ENCODE measurements at places on chromosomes 11 and 22.
A peak's percentile ranks its signal among the peaks of the same experiment; 100 is the strongest.

- DNase-seq = peak; percentile 63
These were observed 449 bp upstream of the KREMEN1 start for GRCh38 chr22:29072193-29072978.

- DNase-seq = no peak
These were observed 412.3 kb downstream of the BRD1 start for GRCh38 chr22:49415151-49415951.

DNA sequence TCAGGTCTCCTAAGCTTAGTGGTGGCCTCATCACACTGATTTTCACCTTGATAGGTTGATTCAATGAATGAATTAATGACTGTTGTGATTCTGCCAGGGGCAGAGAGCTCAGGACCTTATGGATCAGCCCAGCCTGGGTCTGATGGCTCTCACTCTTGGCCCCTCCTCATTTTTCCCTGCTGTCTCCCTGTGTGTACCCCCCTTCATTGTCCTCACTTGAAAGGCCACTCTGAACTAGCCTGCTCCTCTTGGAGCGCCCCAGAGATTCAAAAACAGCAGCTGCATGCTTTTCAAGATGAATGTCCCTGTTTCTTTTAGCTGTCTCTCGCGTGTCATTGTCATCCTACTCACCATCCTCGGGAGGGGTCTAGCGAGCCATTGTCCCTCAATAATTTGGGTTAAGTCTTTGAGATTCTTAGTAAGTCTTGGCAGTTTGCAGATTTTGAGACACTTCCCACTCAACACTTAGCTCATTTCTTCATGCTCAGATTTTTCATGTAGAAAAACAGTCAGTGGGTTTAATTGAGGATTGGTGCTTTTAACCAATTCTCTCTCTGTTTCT lies 42.5 kb upstream of the MICAL2 start:
- no peak for DNase-seq

GRCh38 chr11:120985718-120986569 lies 38.0 kb upstream of the TBCEL start:
- DNase-seq = peak; percentile 39

GRCh38 chr11:35955636-35956035 lies 11.8 kb downstream of the LDLRAD3 start:
- DNase-seq = no peak

DNA sequence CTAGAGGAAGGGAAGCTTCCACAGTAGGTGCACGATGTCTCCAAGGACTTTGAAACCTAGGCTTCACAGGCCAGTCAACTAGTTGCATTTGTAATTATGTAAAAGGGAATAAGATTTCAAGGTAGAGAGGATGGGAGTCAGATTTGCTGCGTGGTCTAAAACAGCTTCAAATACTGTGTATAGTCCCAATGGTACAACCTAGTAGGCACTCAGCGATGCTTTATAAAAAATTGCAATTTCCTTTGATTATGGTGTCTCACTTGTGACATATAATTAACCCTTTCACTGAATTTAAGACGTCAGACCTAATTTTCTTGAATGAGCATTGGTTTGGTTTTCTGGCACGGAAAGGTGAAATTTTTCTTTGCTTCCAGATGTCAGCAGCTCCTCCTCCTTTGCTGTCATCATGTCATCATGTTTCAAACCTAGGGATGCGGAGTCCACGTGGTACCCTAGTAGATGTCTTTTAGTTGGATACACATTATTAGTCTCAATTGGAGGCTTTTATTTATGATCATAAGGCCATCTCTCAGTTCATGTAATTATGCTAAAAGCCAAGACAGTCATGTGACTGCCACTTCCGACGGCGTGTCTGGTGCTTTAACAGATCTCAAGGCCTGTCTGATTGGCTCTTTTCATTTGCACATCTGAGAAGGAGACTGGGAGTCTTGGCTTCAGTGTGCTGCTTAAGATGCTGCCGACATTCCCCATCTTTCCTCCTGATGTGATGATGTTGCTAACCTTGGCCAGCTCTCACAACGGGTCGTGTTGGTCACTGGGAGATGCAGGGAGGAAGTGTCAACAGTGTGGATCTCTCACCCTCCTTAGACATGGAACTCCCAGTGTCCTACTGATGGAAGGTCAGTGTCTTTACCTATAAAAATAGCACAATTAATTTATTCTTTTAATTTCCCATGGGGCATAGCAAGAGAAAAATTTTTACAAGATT lies 134.0 kb downstream of the HIPK3 start:
- no peak for DNase-seq

DNA sequence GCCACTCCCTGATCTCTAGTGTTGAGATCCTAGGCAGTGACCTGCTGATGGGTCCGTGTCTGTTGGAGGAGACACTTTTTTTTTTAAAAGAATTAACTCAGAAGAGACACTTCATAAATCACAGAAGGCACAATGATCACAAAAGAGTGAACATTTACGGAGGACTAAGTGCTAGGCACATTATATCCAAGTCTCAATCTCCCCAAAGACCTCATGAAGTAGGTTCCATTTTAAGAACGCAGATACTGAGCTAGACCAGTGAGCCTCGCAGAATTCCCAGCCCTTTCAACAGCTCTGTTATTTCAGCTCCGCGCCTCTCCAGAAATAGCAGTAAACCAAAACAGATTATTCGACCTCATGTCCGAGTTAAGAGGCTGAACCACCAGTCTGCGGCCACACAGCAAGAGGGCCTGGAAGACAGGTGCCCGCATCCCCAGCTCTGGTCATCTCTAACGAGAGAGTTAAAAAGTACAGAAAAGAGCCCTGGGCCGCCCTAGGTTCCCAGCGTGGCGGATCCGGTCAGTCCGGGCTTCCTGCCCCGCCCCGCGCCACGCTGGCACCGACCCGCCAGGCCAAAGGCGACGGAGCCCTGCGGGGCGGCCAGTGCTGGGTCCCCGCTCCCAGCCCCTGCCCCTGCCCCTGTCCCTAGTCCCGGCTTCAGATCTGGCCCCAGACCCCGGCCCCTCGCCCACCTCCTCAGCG lies 612 bp downstream of the XBP1 start:
- DNase-seq = no peak

DNA sequence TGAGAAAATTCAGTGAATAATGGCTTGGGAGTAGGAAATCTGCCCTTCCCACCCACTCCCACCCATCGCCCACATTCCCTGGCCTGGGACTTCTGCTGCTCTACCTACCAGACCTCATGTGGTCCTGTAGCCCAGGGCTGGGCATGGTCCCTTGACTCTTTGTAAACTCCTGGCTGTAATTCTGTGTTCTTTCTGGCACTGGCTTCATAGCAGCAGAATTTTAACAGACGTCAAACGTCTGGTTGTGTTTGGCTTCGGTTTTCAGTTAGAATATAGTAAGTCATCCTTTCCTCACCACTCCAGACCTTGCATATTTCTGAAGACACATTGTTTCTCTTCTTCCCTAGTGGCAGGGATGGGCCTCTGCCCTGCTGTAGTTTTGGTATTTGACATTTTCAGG lies 210.6 kb downstream of the CSNK2A3 start:
- no peak for DNase-seq

- peak; percentile 51 for DNase-seq
These were observed 497.2 kb downstream of the BUD13 start for GRCh38 chr11:116275635-116276034.

- peak; percentile 28 for DNase-seq
These were observed 15.8 kb downstream of the NAV2 start for GRCh38 chr11:19728436-19728835.

- DNase-seq = no peak
These were observed 14.8 kb upstream of the RASD2 start for GRCh38 chr22:35525687-35526332.

GRCh38 chr11:61815790-61816735 lies 740 bp downstream of the FADS1 start:
- peak; percentile 35 for DNase-seq

GRCh38 chr11:43503417-43503816 lies 144.7 kb downstream of the TTC17 start:
- DNase-seq = peak; percentile 5

- DNase-seq = no peak
These were observed 122.4 kb downstream of the MN1 start for GRCh38 chr22:27679176-27679575.

DNA sequence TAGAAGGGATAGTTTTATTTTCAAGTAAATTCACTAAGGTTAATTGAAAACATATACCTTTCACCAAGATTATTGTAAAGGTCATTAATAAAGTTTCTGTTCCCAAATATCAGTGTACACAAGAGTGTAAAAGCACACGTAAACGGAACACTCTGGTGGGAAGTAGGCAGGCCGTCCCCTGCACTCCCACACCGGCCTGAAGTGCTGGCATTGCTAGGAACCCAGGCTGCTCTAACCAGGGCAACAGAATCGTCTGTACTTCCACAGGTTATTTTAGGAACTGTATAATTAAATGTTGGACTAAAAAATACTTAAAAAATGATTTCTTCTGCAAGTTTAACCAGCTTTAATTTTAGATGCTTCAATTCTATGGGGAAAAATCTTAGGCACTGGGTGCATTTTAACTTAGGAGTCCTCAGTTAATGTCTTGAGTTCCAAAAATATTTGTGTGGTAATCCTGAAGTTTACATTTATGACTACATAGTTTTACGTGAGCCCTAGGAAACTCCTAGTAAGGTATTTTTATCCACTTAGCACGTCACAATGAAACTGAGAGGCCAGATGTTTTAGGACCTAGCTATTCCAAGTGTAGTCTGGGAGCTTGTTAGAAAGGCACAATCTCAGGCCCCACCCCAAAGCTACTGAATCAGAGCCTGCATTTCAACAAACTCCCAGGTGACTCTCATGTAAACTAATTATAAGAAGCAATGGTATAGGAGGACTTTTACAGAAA lies 31.2 kb downstream of the KMT5B start:
- DNase-seq = no peak

GRCh38 chr11:118928870-118929500 lies 3.3 kb upstream of the BCL9L start:
- no peak for DNase-seq

DNA sequence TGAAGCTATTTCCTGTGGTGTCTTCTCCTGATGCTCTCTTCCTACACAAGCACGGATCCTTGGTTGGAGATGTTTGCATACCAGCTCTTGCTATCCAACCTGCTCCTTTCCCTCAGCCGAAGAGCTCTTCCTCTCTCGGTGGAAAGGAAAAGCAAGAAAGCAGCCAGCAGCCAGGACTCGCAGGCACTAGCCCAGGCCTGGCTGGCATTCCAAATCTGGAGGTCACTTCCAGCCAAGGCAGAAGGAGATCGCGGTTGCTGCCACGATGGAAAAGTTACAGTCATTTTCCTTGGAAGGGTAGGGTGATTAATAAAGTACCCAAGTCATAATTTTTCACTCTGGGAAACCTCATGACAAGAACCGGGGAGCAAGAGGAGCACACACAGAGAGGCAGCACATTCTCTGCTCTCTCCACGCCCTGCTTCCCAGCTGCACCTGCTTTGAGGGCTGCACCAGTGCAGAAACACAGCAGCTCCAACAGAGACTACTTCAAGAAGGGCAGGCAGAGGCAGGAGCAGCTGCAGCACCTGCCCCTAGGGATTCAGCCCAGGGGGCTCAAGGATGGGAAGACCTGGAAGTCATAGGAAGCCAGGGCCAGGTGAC lies 399.3 kb downstream of the CADM1 start:
- DNase-seq = no peak

DNA sequence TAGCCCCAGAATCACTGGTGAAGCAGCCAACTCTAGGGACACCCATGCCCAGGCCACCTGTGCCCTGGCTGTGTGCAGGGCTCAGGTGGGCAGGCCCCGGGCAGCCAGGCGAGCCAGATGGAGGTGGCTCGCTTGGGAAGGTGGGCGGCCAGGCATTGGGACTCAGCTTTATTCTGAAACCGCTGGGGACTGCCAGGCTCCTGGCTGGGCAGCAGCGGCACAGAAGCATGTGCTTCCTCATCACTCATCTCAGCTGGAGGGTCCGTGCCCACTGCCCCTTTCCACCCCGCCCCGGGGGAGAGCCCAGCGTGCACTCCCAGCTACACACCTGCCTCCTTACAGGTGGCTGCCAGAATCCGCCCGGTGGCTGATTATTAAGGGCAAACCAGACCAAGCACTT lies 27.1 kb upstream of the SLC22A12 start:
- no peak for DNase-seq

- no peak for DNase-seq
These were observed 200.2 kb downstream of the BRD1 start for GRCh38 chr22:49627217-49628181.

DNA sequence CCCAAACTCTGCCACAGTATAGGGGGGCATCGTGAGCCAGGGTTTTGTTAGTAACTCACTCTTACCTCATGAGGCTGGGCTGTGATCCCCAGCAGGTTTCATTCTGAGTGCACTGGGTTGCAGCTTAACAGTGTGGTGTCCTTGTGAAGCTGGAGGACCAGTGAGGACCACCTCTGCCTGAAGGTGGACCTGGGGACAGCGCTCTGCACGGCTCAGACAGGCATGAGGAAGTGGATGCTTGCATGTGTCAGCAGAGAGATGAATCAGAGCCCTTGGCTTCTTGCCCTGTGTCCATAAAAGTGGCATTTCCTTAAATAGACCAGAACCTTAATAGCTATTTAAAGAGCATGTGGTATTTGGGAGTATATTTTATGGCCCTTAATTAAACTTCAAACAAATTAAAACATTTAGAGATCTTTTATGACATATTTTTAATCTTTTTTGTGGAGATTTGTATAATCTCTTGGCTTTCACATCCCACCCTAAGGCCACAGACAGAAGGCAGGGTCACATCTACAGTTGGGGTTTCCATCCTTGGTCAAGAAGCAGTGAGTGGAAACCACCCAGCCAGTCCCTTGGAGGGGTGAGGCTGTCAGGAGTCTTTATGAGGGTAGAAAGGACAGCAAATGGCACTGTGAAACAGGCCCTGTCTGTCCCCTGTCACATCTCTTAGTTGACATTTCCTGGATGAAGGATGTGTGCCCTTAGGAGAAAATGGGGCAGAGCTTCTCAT lies 24.8 kb upstream of the ADORA2A start:
- peak; percentile 93 for DNase-seq

DNA sequence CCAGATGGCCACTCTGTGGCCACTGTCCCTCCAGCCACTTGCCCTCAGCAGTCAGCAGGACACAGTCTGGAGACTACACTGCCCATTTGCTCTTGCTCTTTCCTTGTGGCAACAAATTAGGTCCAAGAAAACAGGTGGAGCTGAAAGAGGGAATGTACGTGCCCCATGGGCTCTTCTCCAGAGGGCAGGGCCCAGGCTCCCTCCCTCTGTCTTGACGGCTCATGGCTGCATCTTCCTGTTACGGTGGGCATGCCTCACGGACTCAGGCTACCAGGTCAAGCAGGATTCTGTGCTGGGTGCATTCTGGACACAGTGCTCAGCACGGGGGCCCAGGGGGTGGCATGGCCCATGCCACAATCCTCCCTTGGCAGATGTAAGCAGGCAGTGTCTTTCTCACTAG lies 71.3 kb downstream of the MED15 start:
- DNase-seq = no peak

GRCh38 chr11:75319035-75319877 lies 32.2 kb downstream of the ARRB1 start:
- no peak for DNase-seq

- no peak for DNase-seq
These were observed 414.0 kb downstream of the MN1 start for GRCh38 chr22:27387561-27387960.
